ENCODE measurements at places on chromosomes 3 and 15.

- DNase-seq = no peak
These were observed 701 bp downstream of the OSBPL11 start for GRCh38 chr3:125594581-125595011.

DNA sequence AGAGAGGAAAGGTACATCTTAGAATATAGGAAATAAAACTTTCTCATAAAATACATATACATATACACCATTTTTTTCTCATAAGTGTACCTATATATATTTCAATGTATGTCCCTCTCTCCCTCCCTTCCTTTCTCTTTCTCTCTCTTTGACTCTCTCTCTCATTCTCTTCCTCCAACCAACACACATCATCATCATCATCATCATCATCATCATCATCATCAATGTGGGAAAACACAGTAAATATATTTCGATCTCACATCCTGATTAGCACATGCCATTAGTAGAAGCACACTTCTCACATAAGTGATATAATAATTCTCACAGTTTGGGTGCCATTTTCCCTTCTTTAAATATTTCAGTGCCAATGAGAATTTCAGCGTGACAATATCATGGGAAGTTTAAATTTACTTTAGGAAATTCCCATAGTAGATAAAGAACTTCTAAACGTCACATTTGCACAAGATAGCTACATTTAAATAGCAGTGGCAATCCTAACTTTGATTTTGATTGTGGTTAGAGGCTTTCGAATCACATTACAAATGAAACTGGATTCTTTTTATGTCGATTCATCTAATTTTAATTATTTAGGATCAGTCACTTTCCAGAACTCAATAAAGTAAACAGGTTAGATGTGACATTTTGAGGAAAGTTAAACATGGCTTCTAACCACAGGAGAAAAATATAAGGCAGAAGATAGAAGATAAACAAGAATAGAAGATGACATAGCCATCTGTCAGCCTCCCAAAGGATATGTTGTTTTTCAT lies 33.0 kb upstream of the ACTC1 start:
- no peak for DNase-seq

DNA sequence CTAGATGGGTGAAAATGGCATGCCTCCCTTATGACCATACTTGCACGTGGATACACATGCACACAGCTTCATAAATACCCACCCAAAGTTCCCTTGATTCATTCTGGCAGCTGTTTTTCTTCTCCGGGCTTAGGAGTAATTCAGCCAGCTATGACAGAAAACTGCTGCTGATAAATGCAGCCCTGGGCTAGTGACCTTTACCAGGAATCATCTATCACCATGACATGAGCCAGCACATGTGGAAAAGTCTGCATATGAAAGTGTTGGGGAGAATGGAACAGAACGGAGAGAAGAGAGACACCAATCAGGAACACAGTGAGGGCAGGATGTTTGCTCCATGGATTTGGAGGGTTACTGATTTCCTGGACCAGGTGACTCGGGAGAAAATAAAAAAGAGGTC lies 706.3 kb downstream of the PDCD6IP start:
- no peak for DNase-seq

DNA sequence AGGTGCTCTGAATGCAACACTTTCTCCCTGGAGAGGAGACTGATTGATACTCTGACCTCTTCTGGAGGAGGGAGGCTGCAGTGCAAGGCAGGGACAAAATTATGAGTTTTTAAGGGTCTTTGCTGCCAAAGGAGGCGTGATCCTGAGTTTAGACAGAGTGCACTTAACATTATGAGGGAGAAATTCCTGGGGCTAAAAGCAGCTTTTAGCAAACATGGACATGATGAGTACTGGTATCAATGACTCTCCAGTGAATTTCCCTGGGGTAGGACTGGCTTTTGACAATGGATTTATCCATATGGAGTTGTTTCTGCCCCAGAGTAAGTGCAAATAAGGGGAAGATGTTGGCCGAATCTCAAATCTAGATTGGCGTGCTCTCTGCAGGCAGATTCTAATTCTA lies 133.1 kb downstream of the THSD4 start:
- DNase-seq = no peak

GRCh38 chr15:85976986-85977385 lies 102.7 kb upstream of the AGBL1 start:
- DNase-seq = no peak

GRCh38 chr3:28575100-28575745 lies 226.6 kb upstream of the AZI2 start:
- no peak for DNase-seq

- no peak for DNase-seq
These were observed 15.0 kb downstream of the IL17RD start for GRCh38 chr3:57150113-57150581.

DNA sequence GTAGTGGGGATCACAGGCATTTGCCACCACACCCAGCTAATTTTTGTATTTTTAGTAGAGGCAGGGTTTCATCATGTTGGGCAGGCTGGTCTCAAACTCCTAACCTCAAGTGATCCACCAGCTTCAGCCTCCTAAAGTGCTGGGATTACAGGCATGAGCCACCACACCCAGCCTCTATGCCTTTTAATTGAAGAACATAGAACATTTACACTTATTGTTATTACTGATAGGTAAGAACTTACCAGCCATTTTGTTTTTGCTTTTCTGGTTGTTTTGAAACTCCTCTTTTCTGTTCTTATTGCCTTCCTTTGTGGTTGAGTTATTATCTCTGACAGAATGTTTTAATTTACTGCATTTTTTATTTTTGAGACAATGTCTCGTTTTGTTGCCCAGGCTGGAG lies 29.2 kb downstream of the PCNP start:
- DNase-seq = no peak

GRCh38 chr15:35937380-35937779 lies 391.4 kb upstream of the DPH6 start:
- DNase-seq = no peak

DNA sequence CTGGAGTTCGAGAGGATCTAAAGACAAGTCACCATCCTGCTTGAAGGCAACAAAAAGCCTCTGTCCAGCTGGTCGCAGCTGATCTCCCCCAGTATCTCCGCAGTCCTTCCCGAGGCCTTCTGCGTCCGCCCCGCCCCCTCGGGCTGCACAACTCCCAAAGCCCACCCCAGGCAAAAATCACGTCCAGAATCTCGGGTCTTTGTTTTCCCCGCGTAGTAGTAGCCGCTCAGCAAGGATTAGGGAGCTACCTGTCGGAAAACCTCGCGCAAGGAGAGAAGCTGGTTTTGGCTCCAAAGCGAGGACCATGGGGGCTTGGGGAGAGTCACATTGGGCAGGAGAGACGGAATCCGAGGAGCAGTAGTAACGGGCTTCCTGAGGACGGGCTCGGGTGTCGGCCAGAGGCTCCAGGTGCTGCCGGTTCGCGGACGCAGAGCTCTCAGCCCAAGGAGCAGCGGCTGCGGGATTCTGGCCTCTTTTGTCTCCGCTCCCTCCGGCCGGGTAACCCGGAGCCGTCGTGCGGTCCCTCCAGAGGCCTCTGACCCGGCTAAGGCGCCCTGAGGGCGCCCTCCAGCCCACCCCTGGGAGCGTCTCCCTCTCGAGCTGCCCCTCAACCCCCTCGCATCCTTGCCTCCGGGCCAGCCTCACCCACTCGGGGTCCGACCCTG lies 401 bp downstream of the ZSCAN29 start:
- no peak for DNase-seq

DNA sequence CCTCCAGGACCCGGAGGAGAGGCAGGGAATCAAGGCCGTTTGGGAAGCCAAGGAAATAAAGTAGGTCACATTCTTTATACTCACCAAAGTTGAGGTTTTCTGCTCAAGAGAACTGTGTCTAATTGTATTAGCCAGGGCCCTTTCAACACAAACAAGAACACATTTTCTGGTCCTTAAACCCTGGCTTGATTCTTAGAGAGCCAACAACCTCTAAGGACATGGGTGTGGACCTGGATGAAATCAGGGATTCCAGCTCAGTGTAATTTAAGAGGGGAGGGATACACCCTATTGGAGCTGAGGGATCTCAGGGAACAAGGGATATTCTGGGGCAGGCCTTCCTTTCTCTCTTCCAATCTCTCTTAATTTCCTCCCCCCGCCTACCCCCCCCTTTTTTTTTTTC lies 104.8 kb downstream of the COL6A6 start:
- no peak for DNase-seq

- no peak for DNase-seq
These were observed 24.3 kb upstream of the GCNT3 start for GRCh38 chr15:59587085-59587826.

DNA sequence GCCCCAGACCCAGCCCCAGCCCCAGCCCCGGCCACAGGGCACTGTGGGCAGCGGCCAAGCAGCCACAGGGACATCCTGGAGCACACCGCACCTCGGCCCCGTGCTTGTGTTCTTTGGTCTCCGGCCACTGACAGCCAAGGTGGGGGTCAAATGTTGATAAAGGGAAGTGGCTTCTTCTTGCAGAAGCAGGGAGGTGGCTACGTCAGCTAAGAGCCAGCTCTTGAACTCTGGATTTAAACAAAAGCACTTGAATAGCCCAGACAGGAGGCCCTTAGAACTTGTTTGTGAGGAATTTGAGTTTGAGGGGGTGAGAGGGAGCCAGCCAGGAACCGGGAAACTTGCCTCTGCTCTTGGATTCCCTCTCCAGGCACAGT lies 135.8 kb upstream of the ABHD17C start:
- DNase-seq = no peak

GRCh38 chr3:134362670-134363380 lies 11.4 kb downstream of the AMOTL2 start:
- DNase-seq = peak; percentile 1

DNA sequence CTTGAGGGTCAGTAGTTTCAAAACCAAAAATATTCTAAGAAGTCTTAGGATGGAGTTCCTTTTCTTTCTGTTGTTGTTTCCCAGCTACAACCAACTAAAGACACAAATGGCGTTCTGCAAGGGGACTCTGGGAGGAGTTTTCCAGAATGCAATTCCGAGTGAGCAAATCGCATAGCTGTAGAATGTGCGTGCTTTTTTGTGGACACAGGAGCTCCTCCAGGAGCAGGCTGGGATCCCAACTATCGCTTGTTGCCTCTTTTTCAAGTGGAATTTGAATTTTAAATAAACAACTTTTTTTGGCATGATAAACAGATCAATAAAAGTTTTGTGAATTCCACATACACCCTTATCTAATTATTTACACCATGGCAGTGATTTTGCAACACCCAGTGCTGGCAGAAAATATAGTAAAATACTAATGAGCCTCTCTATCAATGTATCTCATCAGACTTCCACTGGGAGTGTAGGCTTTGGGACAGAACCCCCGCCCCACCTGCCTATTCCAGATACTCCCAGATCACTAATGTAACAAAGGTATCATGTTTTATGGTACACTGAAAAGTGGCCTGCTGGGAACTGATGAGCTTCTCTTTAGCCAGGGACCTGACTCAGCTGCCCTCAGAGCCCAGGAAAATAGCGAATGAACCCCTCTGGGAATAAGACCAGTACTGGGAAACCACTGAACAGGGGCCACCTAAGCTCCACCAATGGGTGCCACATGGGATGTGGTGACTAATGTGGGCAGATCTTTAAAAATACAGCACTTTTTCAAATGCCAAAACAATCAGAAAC lies 66.4 kb downstream of the LMCD1 start:
- DNase-seq = no peak

- no peak for DNase-seq
These were observed 75.7 kb upstream of the ARNT2 start for GRCh38 chr15:80328496-80328895.

GRCh38 chr15:92947071-92947730 lies 47.1 kb downstream of the CHD2 start:
- no peak for DNase-seq

GRCh38 chr3:184155644-184156521 lies 706 bp downstream of the DVL3 start:
- DNase-seq = peak; percentile 50

DNA sequence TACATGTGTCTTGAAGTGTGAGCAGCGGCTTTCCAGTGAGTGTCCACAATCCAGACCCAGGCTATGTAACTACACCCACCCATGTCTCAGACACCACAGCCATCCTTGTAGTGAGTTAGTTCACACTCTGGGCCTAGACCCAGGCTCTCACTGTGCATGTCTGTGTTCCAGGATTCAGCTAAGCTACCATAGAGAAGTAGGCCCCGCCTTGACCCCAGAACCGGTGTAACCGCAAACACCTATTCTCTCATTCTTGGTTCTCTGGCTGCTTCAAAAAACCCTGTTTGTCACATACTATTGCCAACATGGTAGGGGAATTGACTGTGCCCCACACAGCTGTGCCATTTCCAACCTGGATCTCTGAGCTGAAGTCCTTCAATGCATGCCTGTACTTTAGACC lies 560.6 kb downstream of the RSL24D1 start:
- no peak for DNase-seq

GRCh38 chr15:50790778-50791453 lies 25.4 kb upstream of the SPPL2A start:
- DNase-seq = no peak

- no peak for DNase-seq
These were observed 1.9 kb downstream of the PCOLCE2 start for GRCh38 chr3:142886940-142887339.

GRCh38 chr15:59447367-59447766 lies 9.4 kb downstream of the FAM81A start:
- no peak for DNase-seq

- no peak for DNase-seq
These were observed 62.0 kb downstream of the KLHL6 start for GRCh38 chr3:183493296-183494045.

DNA sequence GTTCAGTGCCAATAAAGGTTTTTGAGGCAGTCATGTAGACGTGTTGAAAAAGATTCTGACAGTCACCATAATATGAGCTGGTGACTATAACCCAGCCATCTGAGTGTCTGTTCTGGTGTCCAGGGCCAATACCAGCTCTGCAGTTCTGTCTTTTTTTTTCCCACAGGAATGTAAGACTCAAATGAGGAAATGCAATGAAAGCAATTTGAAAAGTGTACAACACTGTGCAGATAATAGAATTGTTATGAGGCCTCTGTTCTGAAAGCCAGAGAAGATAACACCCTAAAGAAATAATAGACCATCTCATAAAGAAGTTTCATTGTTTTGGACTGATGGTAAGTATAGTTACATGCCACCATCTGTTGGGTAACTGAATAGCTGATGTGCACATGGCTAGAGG lies 57.1 kb downstream of the CLDN1 start:
- DNase-seq = no peak

DNA sequence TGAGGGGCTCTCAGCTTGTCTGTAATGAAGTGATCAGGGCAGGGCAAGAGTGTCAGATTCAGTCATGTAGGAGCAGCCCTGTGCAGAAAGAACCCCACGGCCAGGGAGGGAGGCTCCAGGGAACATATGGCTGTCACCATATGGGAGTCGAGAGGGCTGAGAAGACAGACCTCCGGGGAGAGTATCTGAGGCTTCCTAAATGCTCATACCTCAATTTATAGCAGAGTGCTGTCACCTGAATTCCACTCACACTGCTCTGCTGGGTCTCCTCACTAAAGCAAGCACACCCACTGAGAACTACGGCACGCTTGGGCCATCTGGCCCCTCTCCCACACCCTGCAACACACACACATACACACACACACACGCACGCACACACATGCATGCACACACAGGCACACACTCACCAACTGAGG lies 92.3 kb upstream of the TJP1 start:
- DNase-seq = no peak

All from activated CD8-positive, alpha-beta memory T cell treated with anti-CD3 and anti-CD28 coated beads, Interleukin-2, amount 50 U/mL, for 4 hours (primary cell).